ENCODE measurements at places on chromosomes 13 and 19. TPM values are rescaled to one million over a fixed set of nuclear protein-coding genes. Genes with fewer than 3 reads are reported as not detected.

The TBXA2R gene
- total RNA-seq = 2.5 TPM

The APOE gene
- 24.1 TPM for total RNA-seq

The FARP1 gene
- total RNA-seq = 41.5 TPM

The TLE6 gene
- 0.41 TPM for total RNA-seq

The PGLYRP1 gene
- total RNA-seq = not detected

The ZNF525 gene
- total RNA-seq = 3.0 TPM

The CEACAM7 gene
- not detected for total RNA-seq

The SBSN gene
- not detected for total RNA-seq

The KLK10 gene
- 1.8 TPM for total RNA-seq

The RXFP2 gene
- not detected for total RNA-seq

The ENOX1 gene
- 8.5 TPM for total RNA-seq

The ERICH4 gene
- total RNA-seq = 0.37 TPM

The LYPD5 gene
- 0.67 TPM for total RNA-seq

The NFIX gene
- 138 TPM for total RNA-seq

- no peak for DNase-seq
Measured at GRCh38 chr19:11414544-11414943, 4.6 kb downstream of the RGL3 start.

GRCh38 chr19:16365300-16365996 is 40.8 kb downstream of the KLF2 start:
- no peak for DNase-seq

- no peak for DNase-seq
Measured at GRCh38 chr19:24000656-24001055, 86.0 kb downstream of the ZNF726 start.

GRCh38 chr13:75736173-75736572 is 100.0 kb downstream of the LMO7 start:
- no peak for DNase-seq

DNA sequence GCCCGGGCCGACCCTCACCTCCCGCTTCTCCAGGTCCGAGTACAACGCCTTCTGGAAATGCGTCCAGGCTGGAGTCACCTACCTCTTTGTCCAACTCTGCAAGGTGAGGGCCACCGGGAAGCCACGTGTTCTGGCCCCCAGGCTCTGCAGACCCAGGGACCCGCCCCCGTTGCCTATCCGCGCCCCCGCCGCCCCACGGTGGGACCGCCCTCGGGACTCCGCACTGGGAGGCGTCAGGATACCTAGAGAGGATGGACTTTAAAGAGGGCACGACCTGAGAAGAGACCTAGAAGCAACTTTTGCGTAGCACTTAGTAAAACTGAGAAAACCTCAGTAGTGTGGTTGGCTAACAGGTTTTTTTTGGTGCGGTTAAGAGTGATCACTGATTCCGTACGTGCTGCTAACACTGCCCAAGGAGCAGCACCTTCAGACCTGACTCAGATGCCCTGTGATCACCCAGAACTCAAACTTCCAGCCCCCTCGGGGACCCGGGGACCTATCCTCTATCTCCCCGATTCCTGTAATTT is 492 bp downstream of the TMEM147 start:
- DNase-seq = peak; percentile 34

- no peak for DNase-seq
Measured at GRCh38 chr19:38496116-38496515, 62.6 kb downstream of the RYR1 start.

DNA sequence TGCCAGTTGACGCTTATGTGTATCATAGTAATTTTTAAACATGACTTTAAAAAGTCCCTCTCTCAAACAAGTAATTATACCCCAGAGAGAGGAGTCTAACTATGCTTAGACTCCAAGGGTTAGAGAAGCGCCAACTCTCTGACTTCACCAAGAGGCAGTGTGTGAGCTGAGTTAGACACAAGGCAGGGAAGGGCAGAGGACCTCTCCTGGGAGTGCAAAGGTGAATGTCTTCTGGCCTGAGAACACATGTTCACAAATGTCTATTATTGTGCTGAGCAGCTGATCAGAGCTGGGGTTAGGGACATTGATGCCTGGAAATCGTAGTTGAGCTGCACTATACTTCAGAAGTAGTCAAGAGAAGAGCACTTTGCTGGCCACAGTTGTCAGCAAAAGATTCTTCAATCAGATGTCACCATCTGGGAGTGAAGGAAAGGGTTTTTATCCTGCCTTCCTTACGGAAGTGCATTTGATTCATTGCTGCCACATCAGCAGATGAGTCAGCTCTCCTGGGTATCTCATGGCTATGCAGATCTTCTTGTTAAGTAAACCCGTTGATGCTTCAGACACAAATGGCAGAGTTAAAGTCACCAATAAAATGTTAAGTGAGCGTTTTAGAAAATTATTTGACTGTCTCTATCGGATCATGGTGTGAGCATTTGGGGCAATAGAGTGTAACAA is 283.2 kb upstream of the ARGLU1 start:
- no peak for DNase-seq

DNA sequence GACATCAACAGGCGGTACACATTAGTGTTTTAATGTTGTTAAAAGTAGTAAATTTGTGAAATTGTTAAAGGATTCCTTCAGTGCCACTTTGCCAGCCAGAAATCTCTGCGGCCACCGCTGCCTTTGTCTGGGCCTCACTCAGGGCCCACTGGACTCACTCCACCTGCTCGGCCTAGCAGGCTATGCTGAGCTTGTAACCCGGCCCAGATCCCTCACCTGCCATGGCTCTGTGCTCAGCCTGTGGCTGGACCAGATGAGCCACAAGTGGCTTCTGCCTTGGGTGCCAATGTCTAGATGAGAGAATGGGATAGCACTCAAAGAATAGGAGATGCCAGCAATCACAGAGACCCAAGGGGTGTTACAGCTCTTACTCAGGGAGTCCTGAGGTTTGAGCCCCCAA is 1228.0 kb downstream of the DIAPH3 start:
- no peak for DNase-seq

DNA sequence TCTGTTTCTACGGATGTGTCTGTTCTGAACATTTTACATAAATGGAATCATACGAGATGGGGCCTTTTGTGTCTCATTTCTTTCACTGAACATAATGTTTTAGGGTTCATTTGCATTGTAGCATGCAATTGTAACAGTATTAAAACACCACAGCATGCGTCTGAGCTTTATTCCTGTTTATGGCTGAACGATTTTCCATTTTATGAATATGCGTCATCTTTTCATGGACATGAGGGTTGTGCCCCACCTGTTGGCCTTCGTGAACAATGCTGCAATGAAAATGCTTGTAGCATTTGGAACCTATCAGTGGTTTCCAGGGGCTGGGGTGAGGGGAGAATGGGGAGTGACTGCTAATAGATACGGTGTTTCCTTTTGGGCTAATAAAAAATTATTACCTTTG is 5.1 kb downstream of the OR10H1 start:
- peak; percentile 7 for DNase-seq

- no peak for DNase-seq
Measured at GRCh38 chr19:17263712-17264640, 569 bp downstream of the USHBP1 start.

DNA sequence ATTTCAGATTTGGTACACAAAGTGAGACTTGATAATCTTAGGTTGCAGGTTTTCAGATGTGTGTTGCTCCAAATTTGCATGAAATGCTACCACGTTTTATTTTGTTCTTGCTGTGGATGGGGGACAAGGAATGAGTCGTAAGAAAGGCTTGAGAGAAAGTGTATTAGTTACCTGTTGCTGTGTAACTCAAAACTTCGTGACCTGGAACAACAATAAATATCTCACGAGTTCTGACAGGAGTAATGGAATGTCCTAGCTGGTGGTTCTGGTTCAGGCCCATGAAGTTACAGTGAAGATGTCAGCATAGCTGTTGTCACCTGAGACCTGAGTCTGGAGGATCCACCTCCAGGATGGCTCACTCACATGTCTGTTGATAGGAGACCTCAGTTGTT is 1.2 kb downstream of the ZNF8 start:
- DNase-seq = no peak

DNA sequence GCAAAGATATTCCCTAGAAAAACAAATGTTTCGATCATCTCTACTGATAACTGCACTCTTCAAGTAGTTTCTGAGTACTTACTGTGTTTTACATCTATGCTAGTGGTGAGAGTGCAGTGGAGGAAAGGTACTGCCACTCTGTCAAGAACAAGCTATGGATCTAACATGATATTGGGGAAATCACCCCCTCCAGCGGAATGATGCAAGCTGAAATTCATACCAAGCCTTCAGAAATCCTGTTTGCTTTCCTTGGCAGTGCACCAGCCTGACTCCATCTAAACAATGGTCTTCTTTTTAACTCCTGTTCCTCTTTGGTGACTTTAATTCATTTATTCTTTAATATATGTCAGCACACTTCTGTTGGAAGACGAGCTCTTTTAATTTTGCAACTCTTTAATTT is 238.0 kb downstream of the PCDH9 start:
- no peak for DNase-seq

DNA sequence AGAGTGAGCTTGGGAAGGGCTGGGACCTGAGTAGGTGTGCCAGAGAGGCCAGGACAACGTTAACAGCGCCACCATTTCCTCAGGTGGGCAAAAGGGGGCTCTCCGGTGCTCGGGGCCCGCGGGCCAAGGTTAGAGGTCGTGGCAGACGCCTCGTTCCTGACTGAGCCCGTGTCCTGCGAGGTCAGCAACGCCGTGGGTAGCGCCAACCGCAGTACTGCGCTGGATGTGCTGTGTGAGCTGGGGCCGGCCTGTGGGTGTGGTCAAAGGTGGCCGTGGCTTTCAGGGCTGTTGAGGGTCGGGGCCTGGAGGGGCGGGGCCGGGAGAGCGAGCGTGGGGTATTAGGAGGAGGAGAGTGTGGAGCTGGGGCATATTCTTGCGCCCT is 3.7 kb downstream of the KIRREL2 start:
- no peak for DNase-seq

DNA sequence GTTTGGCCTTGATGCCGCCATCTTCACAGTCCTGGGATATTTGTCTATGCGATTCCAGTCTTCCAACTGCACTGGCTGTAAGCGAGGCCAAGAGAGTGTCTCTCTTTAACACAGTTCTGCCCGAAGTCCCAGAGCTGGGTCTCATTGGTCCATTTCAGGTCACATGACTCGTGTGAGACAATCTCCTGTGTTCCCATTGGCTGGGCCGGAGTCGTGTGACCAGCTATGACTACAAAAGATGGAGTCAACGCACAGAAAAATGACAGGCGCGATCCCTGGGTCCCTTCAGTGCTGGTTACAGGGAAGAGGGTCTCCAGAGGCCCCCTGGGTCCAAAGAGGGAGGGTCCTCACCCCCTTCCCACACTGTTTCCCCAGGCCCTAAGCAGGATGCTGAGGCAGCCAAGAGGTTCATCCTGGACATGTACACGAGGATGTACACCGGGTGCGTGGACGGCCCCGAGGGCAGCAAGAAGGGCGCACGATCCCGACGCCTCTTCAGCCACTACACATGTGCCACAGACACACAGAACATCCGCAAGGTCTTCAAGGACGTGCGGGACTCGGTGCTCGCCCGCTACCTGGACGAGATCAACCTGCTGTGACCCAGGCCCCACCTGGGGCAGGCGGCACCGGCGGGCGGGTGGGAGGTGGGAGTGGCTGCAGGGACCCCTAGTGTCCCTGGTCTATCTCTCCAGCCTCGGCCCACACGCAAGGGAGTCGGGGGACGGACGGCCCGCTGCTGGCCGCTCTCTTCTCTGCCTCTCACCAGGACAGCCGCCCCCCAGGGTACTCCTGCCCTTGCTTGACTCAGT is 15.9 kb upstream of the S1PR4 start:
- no peak for DNase-seq

GRCh38 chr19:46637224-46637623 is 1.2 kb upstream of the GNG8 start:
- no peak for DNase-seq

DNA sequence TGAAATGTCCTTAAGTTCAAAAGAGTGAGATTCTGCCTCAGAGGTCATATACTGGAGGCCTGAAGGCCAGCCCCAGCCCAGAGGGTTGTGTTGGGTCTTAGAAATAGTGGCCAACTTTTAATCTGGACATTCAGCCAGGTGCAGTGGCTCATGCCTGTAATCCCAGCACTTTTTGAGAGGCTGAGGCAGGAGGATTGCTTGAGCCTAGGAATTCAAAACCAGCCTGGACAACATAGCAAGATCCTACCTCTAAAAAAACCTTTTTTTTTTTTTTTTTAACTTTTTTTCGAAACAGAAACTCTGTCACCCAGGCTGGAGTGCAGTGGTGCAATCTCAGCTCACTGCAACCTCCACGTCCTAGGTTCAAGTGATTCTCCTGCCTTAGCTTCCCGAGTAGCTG is 15.5 kb downstream of the DPF1 start:
- DNase-seq = no peak

GRCh38 chr19:49155005-49155819 is at the start of gene HRC:
TSS of gene HRC (minus strand) at chr19:49155396. CDS start at chr19:49155237, 159 bp downstream.
- peak; percentile 74 for DNase-seq

GRCh38 chr19:38204096-38204495 is 19.9 kb downstream of the DPF1 start:
- no peak for DNase-seq

DNA sequence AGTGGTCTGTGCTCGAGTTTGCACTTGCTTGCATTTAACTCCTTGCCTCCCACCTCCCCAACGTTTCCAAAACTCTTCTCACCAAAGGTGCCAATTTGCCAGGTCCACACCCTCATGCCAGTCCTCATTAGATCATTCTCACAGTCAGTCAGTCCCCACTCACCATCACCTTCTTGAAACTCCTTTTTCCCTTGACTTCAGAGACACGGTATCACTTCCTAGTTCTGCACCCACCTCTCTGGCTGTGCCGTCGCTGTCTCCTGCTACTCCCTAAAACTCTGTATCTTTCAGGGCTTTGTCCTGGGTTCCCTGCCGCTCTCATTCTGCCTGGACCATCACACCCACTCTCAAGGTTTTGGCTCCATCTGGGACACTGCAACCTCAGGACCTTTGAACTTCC is 19.6 kb downstream of the OLFM2 start:
- no peak for DNase-seq

DNA sequence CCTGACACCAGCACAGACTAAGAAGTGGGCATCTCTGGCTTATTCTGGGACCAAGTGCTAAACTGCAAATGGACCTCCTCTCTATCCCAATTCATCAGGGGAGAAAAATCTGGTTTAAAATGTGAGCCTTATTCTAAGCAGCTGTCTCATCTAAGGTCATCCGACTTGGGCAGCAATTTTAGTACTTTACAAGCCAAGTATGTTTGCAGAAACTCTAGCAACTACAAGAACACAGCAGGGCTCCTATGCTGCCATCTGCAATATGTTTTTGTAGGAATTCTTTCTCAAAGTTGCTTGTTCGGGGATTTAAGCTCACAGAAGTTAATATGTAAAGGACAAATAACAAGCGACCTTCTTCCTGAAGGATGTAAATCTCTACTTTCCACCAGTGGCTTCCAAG is 113.1 kb downstream of the FOXO1 start:
- no peak for DNase-seq

- DNase-seq = no peak
Measured at GRCh38 chr19:53237114-53237777, 17.4 kb downstream of the ZNF677 start.

GRCh38 chr13:112761701-112762689 is 72.2 kb downstream of the ATP11A start:
- no peak for DNase-seq

GRCh38 chr19:9883231-9883758 is 48.2 kb downstream of the PIN1 start:
- no peak for DNase-seq

Data from heart right ventricle (tissue), 16 donors.